NCI-H146 (cell line): ENCODE measurements at places on chromosomes 1 and 21.

- no peak for DNase-seq
These were observed 40.5 kb upstream of the H6PD start for GRCh38 chr1:9194024-9194423.

DNA sequence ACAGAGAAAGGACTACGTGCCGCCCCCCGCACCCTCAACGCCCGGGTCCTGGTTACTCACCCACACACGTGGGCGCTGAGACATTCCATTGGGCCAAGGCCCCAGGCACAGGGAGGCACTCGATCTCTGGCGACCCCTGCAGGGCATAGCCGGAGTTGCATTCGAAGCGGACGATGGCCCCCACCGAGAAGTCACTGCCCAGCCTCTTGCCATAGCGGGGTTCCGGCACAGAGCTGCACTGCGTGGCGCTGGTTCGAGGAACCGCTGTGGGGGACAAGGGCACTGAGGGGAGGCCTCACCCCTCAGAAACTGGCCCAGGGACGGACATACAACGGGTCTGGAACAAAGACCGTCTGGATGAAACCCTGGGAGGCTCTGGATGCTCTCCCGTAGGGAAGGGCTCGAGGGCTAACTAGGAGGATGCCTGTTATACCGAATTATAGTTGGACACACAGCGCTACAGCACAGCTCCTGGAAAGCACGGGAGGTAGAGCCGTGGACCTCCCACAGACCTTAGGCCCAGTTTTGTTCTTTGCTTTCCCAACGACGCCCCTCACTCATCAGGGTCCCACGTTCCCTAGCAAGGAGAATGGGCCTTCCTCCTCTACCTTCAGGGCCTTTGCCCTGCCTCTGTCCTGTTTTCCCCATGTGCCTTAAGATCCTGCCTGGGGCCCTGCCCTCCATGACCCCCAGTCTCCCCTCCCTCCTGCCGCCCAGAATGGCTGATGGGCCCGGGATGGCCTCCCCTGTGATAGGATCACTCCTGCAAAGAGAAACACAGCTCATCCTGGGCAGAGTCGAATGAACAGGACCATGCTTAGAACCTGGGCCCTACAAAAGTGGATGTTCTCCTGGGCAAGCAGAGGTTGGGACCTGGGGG is 152.8 kb downstream of the ZSCAN20 start:
- no peak for DNase-seq

DNA sequence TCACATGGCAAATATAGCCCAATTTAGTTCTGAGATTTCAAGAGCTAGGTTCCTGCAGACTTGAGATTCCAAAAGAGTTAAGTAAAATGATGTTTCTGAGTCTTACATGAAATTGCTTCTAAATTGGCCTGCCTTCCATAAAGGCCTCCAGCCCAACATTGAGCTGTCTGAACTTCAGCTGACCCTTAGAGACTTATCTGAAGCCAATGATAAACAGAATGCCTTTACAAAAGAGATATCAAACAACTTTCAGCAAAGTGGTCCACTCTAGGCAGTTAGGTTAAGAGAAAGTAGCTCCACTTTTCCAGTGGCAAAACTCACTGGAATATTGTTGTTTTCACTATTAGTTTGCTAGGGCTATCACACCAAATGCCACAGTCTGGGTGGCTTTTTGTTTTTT is 6.3 kb upstream of the RC3H1 start:
- DNase-seq = no peak

DNA sequence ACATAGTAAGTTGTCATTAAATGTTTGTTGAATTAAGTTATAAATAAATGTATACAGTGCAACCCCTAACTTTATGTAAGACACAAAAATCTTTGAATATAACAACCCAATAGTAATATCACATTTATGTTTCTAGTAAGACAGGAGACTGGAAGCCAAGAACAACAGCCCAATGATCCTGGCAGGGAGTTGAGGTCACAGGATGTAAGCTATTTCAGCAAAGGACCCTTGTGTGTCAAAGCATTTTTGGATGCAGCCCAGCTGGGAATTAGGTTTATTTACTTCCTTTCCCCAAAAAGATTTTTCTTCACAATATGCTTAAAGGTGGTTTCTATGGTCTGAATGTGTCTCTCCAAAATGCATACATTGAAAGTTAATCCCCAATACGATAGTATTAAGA is 34.0 kb upstream of the ABCA4 start:
- no peak for DNase-seq

DNA sequence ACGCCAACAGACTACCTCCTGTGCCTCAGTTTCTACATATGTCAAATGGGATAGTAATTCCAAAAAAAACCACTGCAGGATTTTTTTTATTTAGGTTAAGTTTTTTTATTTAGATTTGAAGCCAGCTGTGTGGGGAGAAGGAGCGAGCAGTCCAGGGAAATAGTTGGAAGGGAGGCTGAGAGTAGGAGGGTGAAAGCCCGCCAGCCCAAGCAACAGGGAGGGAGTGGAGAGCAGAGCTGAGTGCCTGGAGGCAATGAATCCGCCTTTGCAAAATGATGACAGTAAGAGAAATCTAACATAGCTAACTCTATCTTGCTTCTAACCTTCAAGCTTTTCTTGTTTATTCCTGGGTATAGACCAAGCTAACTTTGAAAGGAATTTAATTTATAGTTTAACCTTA is 15.6 kb upstream of the C1orf198 start:
- no peak for DNase-seq

DNA sequence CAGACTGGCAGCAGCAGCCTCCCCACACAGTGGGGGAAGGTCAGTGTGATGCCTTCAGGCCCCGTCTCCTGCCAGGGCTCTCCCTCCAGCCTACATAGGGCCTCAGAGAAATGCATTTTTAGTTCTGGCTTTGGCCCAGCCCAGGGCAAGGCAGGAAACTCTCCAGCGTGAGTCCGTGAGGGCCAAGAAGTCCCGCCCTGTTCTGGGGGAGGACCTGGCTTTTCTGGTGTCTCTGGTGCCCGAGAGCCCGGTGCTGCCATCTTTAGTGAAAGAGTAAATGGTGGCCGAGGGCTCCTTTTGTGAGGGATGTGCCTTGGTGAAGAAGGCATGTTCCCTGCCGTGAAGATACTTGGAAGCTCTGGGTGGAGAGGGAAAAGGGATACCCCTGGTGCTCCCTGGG is 14.8 kb upstream of the DIP2A start:
- DNase-seq = no peak

- DNase-seq = no peak
These were observed 18.0 kb upstream of the STUM start for GRCh38 chr1:226530591-226530990.

DNA sequence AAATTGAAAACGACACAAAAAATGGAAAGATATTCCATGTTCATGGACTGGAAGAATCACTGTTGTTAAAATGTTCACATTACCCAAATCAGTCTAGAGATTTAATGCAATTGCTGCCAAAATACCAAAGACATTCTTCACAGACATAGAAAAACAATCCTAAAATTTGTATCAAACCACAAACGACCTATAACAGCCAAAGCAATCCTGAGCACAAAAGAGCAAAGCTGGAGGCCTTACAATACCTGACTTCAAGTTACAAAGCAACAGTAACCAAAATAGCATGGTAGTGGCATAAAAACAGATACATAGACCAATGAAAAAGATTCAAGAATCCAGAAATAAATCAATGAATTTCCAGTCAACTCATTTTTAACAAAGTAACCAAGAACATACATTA is 1077.3 kb downstream of the KCNT2 start:
- no peak for DNase-seq

DNA sequence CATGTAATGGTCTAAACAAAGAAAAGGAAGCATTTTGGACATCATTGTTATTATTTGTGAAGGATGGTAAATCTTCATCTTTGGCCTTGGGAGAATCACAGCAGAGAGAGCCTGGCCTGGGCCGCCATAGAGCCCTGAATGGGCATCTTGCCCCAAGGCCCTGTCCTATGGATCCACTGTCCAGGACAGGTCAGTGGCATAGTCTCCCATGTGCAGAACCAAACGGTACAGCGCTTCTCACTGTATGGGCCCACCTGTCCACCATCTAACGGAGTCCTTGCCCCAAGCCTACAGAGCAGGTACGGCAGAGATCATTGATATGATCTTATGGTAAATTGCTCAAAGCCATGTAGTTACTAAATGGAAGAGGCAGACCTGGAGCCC is 185.7 kb downstream of the FOXD2 start:
- DNase-seq = no peak

DNA sequence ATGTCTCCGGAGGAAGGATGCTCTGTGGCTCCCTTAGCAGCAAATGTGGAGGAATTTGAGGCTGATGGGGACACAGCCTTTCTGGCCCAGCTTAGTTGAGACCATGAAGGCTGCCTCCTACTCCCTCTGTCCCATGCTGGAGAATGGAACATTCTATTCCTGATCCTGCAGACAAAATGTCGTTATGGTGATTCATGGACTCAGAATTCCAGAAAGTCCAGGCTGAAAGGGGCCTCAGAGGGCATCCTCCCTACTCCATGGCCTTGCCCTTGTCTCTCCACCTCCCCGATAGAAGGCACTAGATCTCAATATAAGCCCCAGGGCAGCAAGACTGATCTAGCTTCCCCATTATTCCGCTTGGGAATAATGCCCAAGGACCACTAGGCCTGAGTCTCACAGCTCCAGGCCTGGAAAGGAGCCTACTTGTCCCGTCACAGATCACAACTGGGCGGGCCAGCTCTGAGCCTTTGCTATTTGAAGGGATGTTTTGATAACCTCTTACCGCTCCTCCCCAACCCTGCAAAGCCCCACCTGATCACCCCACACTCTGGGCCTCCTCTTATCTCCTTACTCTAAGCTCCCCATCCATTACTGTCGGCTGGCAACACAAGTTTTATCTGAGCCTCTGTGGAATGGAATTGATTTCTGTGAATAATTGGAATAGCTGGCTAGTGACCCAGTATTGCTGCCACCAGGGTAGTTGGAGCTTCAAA is 52.8 kb upstream of the TRABD2B start:
- DNase-seq = no peak

GRCh38 chr1:12541274-12542137 is 76.5 kb downstream of the DHRS3 start:
- no peak for DNase-seq

- DNase-seq = peak; percentile 62
These were observed 1.3 kb upstream of the GPATCH4 start for GRCh38 chr1:156602557-156602993.

DNA sequence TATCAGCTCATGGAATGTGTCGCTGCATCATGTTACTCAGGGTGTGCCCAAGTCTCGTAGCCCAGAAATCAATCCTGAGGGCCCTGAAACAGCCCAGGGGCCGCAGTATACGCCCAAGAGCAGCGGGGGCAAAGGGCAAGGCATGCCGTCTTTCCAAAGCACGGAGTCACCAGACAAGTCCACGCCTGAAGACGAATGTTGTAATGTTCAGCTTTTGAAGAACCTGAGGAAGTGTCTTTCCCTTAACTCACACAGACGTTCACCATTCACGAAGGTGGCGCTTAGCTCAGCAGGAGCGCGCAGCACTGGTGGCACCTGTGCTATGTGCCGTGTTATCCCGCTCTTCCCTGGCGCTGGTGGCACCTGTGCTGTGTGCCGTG is 18.8 kb upstream of the PWP2 start:
- no peak for DNase-seq

- no peak for DNase-seq
These were observed 72.9 kb downstream of the IARS2 start for GRCh38 chr1:220166853-220167252.

DNA sequence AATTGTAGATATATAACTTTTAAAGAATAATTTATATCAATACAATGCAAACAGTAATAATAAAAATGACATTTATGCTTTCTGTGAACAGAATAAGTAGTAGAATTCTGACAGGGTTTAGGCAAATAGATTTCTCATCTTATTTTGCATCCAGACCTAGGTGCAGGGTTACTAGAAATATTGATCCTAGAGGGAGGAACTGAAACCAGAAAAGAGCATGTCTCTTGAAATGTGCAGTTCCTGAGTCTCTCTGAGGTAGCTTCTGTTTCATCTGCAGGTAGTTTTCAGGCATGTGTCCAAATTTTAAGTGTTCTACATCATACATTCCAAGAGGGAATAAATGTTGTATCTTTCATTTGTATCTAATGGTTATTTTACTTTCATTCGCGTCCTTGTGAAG is 631.9 kb upstream of the ADGRL4 start:
- no peak for DNase-seq

DNA sequence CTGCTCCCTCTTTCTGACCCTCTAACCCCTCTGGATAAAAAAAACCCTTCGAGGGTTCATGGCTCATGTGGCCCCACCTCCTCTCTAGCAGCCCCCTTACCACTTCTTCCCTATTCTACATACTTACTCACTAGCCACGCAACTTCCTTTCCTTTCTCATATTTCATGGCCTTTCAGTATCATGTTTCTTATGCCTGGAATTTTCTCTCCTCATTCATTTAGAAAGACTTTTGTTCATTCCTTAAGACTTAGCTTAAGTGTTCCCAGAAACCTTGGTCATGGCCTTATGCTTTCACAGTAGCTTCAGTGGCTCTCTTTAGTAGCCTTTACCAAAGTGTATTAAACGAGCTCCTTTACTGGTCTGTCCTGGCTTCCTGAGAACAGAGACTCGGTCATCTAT is 6.1 kb downstream of the ACP6 start:
- DNase-seq = no peak

GRCh38 chr1:228818928-228819630 is 83.8 kb downstream of the RHOU start:
- no peak for DNase-seq
